ENCODE measurements at places on chromosomes 16 and 17.
A peak's percentile ranks its signal among the peaks of the same experiment; 100 is the strongest.

GRCh38 chr16:4505356-4506147, 29.4 kb downstream of the HMOX2 start:
- no peak for DNase-seq

DNA sequence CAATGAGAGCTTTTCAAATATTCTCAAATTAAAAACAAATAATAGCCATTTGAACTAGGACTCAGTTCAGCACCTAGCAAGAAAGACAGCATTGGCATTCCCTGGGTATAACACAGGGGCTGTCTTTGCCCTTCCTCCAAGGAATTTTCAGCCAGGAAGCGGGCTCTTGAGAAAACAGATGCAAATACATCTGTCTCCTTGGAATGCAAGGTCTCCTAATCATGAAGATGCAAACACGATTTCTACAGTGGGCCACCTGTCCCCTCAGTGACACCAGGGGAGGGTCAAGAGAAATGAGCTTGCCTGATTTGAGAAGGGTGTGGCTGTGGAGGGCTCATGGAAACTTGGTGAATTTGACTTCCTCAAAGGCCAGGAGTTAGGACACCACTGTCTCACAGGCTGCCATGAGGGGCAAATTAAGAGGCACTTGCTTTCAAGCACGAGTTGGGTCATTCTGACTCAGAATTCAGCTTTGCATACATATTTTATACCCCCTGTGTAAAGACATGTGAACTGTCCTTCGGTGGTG, 24.5 kb upstream of the SUPT4H1 start:
- DNase-seq = no peak

DNA sequence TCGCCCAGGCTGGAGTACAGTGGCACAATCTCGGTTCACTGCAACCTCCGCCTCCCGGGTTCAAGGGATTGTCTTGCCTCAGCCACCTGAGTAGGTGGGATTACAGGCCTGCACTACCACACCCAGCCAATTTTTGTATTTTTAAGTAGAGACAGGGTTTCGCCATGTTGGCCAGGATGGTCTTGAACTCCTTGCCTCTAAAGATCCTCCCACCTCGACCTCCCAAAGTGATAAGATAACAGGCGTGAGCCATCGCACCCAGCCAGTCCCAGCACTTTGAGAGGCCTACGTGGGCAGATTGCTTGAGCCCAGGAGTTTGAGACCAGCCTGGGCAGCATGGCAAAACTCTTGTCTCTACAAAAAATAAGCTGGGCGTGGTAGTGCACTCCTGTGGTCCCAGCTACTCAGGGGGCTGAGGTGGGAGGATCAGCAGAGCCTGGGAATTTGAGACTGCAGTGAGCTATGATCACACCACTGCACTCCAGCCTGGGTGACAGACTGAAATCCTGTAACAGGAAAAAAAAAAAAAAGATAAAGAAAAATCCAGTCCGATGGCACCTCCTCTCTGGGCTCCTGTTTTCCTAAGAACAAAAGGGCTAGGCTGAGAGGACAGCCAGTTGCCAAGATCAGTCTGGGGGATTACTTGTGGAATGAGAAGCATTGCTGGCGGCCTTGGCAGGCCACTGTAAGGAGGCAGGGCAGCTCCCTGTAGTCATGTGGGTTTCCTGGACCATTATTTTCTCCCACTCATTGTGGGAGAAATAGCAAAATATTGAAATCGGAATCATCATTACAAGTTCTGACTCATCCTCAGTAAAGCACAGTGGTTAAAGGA, 3.0 kb upstream of the PIPOX start:
- DNase-seq = peak; percentile 4

DNA sequence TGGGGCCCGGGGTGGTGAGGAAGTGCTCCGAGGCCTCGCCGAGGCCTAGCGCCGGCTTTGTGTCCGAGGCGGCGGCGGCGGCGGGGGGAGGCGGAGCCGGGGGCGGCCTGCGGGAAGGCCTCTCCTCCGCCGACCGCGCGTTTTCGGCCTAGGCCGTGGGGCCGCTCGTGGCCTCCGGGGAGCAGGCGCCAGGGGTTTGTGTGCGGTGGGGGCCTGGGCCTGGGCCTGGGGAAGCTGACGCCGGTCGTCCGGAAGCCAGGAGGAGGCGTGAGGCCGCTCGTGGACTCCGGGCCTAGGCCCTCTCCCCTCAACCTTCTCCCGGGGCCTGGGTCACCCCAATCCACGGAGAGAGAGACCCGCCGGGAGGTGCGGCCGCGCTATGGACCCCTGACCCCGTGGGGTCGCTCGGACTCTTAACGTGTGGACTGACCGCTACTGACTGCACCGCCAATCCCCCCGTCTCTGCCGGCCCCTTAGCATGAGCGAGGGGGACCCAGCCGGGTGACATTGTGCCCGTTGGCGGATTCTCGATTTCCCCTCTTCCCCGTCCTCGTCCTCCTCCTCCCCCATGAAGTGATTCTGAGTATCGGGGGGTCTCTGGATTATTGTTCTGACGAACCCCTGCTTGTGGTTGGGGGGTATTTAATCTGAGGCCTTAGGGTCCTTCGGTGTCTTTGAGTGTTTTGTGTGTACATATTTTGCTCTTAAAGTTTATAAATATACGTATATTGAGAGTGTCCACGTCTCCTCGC, 660 bp downstream of the RBBP6 start:
- no peak for DNase-seq

DNA sequence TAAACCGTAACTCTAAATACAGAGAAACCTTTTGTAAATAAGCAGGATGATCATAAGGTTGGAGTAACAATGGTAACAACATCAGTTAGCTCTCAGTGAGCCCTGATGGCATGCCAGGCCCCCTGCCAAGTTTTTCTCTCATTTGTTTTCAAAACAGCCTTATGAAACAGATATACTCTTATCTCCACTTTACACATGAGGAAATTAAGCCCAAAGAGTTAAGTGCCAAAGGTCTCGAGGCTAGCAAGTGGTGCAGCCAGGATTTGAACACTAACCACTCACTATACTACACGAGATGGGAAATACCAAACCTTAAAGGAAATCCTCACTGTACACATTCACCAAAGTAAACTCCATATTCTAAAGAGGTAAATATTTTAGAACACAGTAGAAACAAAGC, 15.0 kb downstream of the USP31 start:
- DNase-seq = no peak

GRCh38 chr16:68478526-68479250, 30.4 kb upstream of the SMPD3 start:
- no peak for DNase-seq

DNA sequence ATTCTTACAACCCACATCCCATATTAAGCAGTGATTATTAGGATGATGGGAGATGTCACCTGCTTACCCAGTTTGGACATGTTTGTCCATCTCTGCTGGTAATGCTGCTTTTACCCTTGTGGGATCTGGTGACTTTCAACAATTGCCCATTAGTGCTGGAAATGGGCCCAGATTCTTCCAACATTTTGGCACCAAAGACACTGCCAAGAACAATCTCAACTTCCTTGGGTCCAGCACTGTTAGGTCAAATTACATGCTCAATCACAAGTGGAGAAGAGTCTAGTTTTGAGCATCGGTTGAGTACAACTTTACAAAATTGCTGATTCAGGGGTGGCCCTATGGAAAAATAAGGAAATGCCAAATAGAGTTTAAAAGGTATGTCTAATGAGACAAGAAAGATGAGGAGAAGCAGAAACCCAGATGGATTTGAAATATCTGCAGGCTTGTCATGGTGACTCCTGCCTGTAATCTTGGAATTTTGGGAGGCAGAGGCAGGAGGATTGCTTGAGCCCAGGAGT, 13.0 kb upstream of the ZFP3 start:
- DNase-seq = no peak

DNA sequence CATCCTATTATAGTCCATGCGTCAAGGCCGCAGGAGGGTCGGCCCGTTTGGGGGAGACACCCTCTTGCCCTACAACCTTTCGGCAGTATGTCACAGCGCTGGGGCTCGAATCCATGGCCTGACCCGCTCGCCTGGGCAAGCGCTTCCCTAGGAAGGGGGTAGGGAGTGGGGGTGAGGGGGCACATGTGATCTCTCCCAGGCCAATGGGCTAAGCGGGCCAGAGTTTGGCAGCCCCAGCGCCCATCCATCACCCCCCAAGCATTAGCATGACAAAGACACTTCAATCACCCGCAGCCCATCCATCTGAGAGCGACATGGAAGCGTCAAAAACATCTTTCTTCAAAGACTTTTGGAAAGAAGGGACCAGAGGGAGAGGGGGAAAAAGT, at the start of gene HOXB1:
Gene HOXB1 (minus strand): TSS at position 125 of the 386 bp plus-strand sequence. CDS start 107 bp downstream, at position 18.
- no peak for DNase-seq

Data from HFF-Myc (cell line).